GF-D8 (cell line): ENCODE measurements at places on chromosomes 13 and 19.

DNA sequence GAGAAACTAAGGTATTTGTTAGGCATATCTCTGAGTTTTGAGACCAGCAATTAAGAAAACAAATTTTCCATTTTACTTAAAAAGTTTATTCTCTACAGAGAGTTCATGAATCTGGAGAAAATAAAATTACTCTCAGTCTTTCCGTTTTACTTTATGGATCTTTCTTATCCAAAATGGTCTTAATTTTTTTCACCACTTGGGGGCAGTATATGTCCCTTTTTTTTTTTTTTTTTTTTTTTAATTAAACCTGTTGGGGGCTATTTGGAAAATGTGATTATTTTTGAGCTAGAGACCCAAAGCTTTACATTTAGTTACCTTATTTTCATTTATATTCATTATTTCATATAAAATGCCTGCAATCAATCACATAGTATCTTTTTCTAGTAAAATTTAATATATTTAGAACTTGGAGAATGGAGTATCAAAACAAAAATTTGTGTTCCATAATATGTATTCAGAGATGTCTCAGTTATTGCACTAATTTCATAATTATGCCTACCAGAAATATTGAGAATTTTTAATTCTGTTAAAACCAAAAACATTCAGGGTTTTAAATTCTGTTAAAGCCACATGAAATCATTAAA, 27.1 kb downstream of the PIBF1 start:
- DNase-seq: no peak

DNA sequence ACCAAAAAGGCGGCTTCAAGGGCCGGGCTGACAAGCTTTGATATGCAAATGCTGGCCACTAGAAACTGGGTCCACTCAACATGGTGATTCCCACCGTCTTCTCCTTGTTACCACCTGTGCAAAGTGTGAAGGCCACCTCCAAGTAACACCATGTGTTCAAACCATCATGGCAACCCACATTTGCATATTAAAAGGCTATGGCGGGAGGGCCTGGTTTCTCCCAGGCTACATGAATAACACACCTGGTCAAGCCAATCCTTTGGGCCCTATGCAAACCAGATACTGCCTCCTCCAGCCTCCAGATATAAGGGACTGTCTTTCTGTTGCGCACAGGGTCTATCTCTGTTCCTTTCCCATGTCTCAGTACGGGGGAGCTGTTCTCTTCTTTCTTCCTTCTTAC, 36.6 kb upstream of the ZSCAN5A start:
- no peak for DNase-seq

GRCh38 chr19:34357431-34357830, 7.6 kb upstream of the GPI start:
- no peak for DNase-seq

DNA sequence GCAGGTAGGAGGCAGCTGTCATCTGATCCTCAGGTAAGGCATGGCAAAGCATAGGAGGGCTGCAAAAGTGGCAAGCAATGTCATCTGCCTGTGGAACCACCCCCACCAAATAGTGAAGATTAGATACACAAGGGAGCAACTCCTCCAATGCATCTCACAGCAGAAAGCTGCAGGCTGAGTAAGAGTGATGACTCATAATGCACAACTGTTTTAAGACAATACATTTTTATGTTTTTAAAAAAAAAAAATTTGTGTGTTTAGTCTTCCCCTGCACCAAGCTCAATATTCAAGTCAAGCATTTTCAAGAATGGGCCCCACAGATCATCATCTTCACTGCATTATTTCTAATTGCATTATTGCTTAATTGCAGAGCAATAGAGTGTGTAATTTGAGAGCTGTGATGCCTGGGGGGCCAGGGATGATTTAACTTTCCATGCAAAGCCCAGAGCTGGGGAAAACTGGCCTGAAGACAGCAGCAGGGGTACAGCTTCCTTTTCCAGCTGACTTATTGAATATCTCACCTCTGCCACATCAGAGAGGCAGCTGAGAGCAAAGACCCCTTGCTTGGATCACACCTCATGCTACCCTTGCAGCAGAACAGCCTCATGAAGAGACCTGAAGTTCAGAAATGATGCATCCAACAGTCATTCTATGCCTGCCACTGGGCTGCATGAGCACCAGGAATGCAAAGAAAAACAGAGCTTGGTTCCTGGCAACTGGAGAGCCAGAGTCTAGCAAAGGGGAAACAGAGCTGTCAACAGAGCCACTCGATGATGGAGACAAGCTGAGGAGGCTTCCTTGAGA, 22.7 kb upstream of the POP4 start:
- no peak for DNase-seq

GRCh38 chr13:76775088-76775740, 111.0 kb downstream of the KCTD12 start:
- DNase-seq: no peak

DNA sequence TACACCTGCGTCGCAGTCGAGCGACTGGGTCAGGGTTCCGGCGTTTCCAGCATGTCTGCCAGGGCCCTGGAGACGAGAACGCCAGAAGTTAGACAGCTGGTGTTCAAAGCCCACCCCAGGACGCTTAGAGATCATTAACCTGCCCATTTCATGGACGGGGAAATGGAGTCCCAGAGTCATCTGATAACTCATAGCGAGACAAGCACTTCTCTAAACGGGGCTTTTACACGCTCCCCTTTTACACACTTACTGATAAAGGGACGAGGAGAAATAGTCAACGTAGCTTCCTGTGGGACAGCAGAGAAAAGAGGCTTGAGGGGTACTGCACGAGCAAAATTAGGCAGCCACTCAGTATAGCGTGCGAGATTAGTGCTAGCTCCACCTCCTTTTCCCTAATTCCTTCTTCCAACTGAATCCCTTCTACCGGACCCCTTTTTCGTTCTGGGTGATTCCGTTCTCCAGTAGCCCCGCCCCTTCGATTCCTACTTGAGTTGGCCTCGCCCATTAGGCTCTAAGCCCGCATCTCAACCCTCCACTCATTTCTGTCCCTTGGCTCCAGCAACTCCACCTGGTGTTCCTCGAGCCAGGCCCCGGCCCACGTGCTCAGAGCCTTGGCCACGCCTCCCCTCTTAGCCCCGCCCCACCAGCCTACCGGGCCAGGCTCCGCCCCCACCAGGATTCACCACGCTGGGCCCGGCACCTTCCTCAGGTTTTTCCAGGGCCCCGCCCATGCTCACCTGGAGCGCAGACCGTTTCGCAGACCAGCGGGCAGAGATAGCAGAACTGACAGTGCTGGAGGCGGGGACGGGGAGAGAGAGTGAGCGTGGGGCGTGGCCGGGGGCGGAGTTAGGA, 3.7 kb downstream of the HRC start:
- DNase-seq: peak; percentile 63

- no peak for DNase-seq
These were observed 9.3 kb upstream of the PSPC1 start for GRCh38 chr13:19791953-19792537.
